ENCODE measurements at places on chromosomes 4 and X.

- no peaks in the 10 kb centered on the region for H3K36me3 ChIP-seq
- H3K27ac ChIP-seq, result no peak overlapping the region
- no peak for DNase-seq
- no peaks in the 10 kb centered on the region for H3K27me3 ChIP-seq
- no peak overlapping the region for H3K4me3 ChIP-seq
These were observed 2.1 kb downstream of the ABHD18 start for GRCh38 chr4:127967141-127967775.

DNA sequence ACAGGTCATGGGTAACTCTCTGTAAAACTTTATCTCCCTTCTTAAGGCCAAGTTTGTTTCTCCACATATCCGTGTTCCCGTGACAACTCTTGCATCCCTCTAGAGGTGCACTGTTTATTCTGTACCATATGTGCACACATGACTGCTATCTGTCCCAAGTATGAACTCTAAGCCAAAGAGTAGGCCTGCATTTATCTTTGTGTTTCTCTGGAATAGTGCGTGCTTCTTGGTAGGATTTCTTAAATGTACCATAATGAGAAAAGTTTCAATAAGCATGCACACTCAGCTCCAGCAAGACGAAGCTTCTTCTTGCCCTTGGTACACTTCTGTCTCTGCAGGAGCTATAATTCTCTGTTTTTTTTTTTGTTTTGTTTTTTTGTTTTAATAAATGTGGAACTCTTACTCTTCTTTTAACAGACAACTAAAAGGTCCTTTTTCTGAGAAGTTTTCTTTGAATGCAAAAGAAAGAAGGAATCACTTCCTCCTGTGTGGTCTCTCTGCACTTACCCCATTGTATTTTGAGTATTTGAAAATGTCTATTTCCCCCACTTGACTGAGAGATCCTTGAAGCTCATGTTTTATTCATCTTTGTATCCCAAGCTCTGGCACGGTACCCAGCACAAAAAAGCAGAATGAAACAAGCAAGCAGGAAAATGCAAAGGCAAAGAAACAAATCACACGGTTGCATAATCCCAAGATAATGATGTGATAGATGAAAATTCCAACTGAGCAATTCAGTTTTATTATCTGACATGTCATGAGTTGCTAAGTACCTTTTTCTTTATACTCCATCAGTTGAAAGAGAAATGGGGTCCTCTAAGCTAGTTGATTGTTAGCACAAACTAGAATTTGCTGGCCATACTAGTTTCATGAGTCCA, 521.9 kb upstream of the BOD1L1 start:
- no peaks in the 10 kb centered on the region for H3K36me3 ChIP-seq
- no peak for DNase-seq
- no peaks in the 10 kb centered on the region for H3K27me3 ChIP-seq
- no peak overlapping the region for H3K27ac ChIP-seq

- no peaks in the 10 kb centered on the region for H3K4me1 ChIP-seq
- no peak for DNase-seq
- no peaks in the 10 kb centered on the region for H3K27me3 ChIP-seq
- H3K27ac ChIP-seq, result no peak overlapping the region
These were observed 68.0 kb downstream of the RGS12 start for GRCh38 chr4:3360777-3361176.

DNA sequence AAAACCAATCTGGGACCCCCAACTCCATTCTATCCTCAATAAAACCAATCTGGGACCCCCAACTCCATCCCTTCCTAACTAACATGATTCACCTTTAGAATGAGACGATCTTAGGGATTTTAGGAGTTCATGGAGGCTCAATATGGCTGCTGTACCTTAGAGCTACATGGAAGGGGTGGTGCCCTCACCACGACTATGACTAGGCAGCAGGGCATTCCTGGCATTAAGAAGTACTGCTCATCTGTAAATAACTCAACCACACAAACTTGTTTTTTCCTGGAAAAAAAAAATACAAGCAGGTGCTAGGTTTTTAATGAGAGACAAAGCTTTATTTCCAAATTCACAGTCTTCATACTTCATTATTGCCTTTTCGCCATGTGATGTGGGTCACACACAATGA, 346.5 kb upstream of the FAT1 start:
- DNase-seq, result no peak
- H3K4me1 ChIP-seq, result peaks cover 2% of the 10 kb centered on the region
- H3K27me3 ChIP-seq, result no peaks in the 10 kb centered on the region
- no peak overlapping the region for H3K27ac ChIP-seq

GRCh38 chr4:1933700-1934099, 62.5 kb downstream of the NSD2 start:
- no peak overlapping the region for H3K4me3 ChIP-seq
- H3K27ac ChIP-seq, result no peak overlapping the region
- H3K4me1 ChIP-seq, result no peaks in the 10 kb centered on the region
- no peaks in the 10 kb centered on the region for H3K27me3 ChIP-seq
- DNase-seq, result no peak

All from iPS DF 6.9 (cell line).